Kidney capillary endothelial cell (primary cell): ENCODE measurements at places on chromosomes 3 and 15.

DNA sequence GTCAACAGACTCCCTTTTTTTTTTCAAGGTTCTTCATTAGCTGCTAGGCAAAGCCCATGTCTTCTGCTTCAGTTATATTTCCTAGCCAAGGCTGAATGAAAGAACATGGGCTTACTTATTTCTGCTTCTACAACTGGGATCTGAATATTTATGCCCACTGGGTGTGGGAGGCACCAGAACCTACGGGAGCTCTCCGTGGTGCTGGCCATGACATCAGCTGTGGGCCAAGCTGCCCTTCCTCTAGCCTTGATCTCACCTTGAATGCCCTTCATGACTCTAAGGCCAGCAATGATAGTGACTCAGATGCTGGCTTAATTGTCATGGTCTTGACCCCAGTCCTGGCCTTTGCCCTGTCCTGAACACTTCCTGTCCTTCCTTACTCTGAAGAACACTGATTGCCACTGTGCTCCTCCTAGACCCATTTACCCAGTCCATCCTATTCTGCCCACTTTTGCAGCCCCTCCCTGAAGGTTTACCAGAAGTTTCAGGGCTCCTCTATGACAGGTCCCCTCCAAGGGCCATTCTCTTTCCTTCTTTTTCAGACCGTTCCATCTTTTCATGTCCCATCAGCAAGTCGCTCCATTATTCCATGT is 32.8 kb upstream of the PRR20G start:
- no peak for DNase-seq

GRCh38 chr15:37788330-37788729 is 146.1 kb upstream of the TMCO5A start:
- no peak for DNase-seq

DNA sequence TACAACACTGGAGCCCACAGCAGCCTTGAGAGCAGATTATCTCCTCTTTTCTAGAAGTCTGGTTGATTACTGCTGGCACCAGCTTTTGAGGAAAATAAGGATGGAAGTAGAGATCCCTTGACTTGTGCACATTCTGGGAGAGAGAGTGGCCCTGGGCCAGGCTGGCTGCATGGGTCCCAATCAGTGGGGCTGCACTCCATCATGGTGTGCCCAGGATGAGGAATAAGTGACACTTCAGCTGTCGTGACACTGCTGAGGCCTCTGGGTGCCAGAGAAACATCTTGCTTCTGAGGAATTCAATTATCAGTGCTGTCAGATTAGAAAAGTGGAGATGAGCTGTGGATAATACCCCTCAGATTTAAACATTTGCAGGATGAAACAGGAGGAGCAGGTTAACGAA is 9.1 kb downstream of the RAMAC start:
- no peak for DNase-seq

GRCh38 chr3:82957696-82958095 is 1196.3 kb upstream of the GBE1 start:
- no peak for DNase-seq

DNA sequence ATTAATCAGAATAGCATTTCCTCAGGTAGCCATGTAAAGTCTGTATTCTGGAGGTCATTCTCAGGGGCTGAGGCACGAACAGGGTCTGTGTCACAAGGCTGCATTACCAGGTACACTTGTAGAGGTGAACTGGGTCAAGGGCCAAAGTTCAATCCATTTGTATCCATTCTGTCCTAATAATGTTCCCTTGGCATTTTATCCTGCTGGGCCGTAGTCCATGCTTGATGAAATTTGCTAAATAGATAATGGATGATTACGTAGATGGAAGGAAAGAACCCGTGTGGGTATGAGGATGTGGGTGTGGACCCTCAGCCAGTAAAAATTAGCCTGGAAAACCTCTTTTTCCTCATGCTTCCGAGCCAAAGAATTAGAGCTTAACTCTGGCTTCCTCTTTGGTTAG is 785.9 kb downstream of the GRM7 start:
- no peak for DNase-seq
